ENCODE measurements at places on chromosomes 2 and 18.

- DNase-seq = no peak
- no peaks in the 10 kb centered on the region for H3K27me3 ChIP-seq
- no peak overlapping the region for H3K4me3 ChIP-seq
- no peaks in the 10 kb centered on the region for H3K36me3 ChIP-seq
- peaks cover 6% of the 10 kb centered on the region for H3K4me1 ChIP-seq
Measured at GRCh38 chr18:44759925-44760342, 79.2 kb downstream of the SETBP1 start.

- no peaks in the 10 kb centered on the region for H3K27me3 ChIP-seq
- H3K4me3 ChIP-seq = no peak overlapping the region
- H3K4me1 ChIP-seq = no peaks in the 10 kb centered on the region
- no peak for DNase-seq
- no peaks in the 10 kb centered on the region for H3K36me3 ChIP-seq
- H3K27ac ChIP-seq = no peak overlapping the region
Measured at GRCh38 chr2:42421157-42421485, 60.1 kb upstream of the COX7A2L start.

GRCh38 chr2:240463274-240463865 lies 27.9 kb downstream of the GPC1 start:
- DNase-seq = peak; percentile 60
- H3K36me3 ChIP-seq = no peaks in the 10 kb centered on the region
- H3K27ac ChIP-seq = no peak overlapping the region
- no peaks in the 10 kb centered on the region for H3K4me1 ChIP-seq
- H3K4me3 ChIP-seq = no peak overlapping the region
- H3K27me3 ChIP-seq = no peaks in the 10 kb centered on the region

DNA sequence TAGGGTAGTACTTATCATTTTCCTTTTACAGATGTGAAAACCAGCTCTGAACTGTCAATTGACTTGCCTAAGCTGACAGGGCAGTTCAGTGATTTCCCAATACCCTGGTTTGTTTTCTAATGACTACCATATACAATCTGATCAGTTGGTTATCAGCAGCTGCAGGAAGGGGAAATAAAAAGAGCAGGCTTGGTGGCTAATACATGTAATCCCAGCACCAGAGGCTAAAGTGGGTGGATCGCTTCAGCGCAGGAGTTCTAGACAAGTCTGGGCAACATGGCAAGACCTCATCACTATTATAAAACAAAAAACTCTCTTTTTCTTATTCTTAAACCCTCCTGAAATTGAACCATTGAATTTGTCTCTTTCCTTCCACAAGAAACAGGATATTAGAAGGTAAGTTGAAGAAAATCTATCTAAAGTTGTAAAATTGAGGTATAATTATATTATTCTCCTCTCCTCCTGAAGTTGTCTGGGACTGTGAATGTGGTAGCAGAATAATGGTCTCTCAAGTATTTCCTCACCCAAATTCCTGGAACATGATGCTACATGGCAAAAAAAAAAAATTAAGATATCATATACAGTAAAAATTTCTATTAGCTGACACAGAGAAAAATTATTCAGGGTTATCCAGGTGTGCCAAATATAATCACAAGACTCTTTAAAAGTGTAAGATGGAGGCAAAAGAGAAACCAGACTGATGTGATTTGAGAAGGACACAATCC lies 1441.6 kb downstream of the SUCLG1 start:
- H3K27me3 ChIP-seq = no peaks in the 10 kb centered on the region
- no peaks in the 10 kb centered on the region for H3K4me1 ChIP-seq
- H3K36me3 ChIP-seq = no peaks in the 10 kb centered on the region
- no peak overlapping the region for H3K4me3 ChIP-seq
- no peak for DNase-seq
